ENCODE measurements at places on chromosomes 12 and 14. TPM values are rescaled to one million over a fixed set of nuclear protein-coding genes. Genes with fewer than 3 reads are reported as not detected.

Gene TMEM229B
- 6.6 TPM for polyA plus RNA-seq

Gene SERPINA12
- 0.71 TPM for polyA plus RNA-seq

Gene RPL6
- polyA plus RNA-seq = 3,437 TPM

Gene DNM1L
- 36.7 TPM for polyA plus RNA-seq

Gene LTA4H
- polyA plus RNA-seq = 61.5 TPM

Gene GNB3
- 1.3 TPM for polyA plus RNA-seq

Gene ZFHX2
- polyA plus RNA-seq = 0.48 TPM

Gene TAS2R7
- not detected for polyA plus RNA-seq

Gene SPIC
- 2.2 TPM for polyA plus RNA-seq

Gene AKAP6
- 1.4 TPM for polyA plus RNA-seq

Gene PPP1R36
- 0.80 TPM for polyA plus RNA-seq

All from thymus (tissue), 14 donors.